ENCODE measurements at places on chromosomes 4 and X.

DNA sequence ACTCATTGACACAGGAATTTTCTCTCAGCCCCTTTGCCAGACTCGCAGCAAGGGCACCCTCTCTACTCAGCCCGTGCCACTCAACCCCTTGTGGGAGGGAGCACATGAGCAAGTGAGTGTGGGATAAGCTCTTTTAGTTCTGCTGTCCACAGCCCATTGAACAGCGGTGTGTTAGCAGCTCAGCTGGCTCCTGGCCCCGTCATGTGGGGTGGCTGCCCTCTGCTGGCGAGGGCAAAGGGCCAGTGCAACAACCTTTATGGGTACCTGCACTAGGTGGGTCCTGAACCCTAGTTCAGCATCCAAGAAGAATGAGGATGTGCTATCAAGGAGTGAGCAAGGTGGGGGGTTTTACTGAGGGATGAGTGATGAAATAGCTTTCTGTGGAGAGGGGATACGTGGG is 85.0 kb upstream of the ZNF81 start:
- DNase-seq, result peak; percentile 47

DNA sequence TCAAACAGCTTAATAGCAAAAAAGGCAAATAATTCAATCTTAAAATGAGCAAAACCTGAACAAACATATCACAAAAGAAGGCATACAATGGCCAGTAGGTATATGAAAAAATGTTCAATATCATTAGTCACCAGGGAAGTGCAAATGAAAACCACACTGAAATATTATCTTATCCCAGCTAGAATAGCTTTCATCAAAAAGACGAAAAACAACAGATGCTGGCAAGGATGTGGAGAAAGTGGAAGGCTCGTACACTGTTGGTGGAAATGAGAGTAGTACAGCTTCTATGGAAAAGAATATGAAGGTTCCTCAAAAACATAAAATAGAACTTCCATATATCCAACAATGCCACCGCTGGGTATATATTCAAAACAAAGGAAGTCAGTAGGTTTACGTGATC is 29.3 kb upstream of the ANXA10 start:
- no peak for DNase-seq

GRCh38 chr4:125123570-125124109 is 191.1 kb upstream of the FAT4 start:
- no peak for DNase-seq

DNA sequence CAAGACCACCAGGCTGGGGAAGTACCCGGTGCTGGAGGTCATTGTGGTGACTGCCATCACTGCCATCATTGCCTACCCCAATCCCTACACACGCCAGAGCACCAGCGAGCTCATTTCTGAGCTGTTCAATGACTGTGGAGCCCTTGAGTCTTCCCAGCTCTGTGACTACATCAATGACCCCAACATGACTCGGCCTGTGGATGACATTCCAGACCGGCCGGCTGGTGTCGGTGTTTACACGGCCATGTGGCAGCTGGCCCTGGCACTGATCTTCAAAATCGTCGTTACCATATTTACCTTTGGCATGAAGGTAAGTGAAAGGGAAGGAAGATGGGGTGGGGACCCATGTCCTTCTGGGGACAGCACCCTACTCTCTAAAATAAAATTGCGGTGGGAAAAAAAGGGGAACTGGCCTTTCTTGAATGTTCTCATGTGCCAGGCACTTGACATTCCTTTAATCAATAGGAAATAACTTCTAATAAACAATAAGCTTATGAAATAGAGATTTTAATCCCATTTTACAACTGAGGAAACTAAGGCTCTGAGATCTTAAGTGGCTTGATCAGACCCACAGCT is 51.6 kb downstream of the CLCN4 start:
- no peak for DNase-seq

GRCh38 chrX:35699642-35700041 is 98.5 kb upstream of the MAGEB16 start:
- DNase-seq, result no peak

DNA sequence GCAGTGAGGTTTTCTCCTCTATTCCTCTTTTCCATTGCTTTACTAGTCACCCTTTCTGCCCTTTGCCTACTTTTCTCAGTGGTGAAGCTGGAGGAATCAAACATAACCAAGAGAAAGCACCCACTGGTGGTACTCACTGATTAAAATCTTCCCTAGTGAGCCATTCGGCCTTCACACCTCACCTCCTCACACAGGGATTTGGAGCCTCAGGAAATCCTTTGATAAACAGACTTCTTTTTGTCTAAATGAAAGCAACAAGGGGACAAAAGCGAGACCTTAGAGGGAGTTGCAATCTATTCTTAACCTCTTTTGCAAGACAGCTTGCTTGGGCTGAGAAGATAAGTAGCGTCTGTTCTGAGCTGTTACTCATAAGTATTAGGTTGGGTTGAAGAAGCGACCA is 572.6 kb downstream of the ZNF674 start:
- no peak for DNase-seq

GRCh38 chr4:138774940-138775339 is 240.6 kb upstream of the NOCT start:
- no peak for DNase-seq

DNA sequence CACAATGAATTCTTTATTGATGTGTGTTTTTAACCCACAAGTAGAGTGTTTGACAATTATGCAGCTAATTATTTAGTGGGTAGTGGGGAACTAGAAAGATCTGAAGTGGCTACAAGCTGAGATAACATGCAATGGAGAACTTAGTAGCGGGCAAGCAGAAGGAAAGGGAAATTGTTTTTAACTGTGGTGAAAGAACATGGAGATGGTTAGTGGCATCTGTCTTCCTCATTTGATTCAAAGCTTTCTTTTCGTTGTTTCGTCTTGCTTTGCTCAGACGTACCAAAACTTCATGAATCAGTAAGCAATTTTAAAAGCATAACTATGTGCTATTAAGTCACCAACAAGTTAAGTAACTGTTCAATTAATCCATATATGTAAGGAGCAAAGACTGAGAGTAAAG is 169.9 kb downstream of the BANK1 start:
- no peak for DNase-seq

GRCh38 chr4:89056953-89057398 is at the start of gene FAM13A:
Gene FAM13A (minus strand): TSS chr4:89057185. CDS start chr4:89056964, 221 bp downstream.
- DNase-seq, result no peak

GRCh38 chr4:58560736-58561135 is 1450.6 kb upstream of the IGFBP7 start:
- no peak for DNase-seq

- no peak for DNase-seq
Observed at GRCh38 chr4:165738571-165738970, 134.5 kb upstream of the TLL1 start.

- DNase-seq, result no peak
Observed at GRCh38 chr4:66639361-66639760, 905.9 kb downstream of the CENPC start.

GRCh38 chr4:174538876-174539250 is 16.6 kb upstream of the HPGD start:
- no peak for DNase-seq

GRCh38 chr4:165872461-165873297 is at the start of gene TLL1:
Gene TLL1 (plus strand): TSS chr4:165873237. CDS start chr4:165873905, 668 bp downstream.
- no peak for DNase-seq

GRCh38 chr4:94833394-94833793 is 75.6 kb downstream of the BMPR1B start:
- DNase-seq, result no peak

GRCh38 chr4:82694046-82694445 is 104.5 kb downstream of the SCD5 start:
- DNase-seq, result no peak

- no peak for DNase-seq
Observed at GRCh38 chrX:156005144-156005543, 7.6 kb downstream of the IL9R start.

DNA sequence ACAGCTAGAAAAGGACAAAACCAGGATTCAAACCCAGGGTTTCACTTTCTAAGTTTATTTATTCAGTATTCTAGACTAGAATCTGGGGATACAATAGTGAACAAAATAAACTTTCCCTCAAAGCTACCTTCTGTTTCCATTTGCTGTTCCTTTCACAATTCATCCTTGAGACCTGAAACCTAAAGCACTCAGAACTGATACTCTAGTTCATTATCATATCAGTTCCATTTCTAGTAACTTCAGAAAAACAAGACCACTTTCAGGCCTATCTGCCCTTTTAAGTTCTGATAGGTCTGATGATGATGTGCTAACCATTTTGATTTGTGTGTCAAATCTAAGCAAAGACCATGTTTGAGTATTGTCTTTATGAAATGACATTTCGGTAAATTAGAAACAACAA is 7.8 kb upstream of the XK start:
- DNase-seq, result no peak

DNA sequence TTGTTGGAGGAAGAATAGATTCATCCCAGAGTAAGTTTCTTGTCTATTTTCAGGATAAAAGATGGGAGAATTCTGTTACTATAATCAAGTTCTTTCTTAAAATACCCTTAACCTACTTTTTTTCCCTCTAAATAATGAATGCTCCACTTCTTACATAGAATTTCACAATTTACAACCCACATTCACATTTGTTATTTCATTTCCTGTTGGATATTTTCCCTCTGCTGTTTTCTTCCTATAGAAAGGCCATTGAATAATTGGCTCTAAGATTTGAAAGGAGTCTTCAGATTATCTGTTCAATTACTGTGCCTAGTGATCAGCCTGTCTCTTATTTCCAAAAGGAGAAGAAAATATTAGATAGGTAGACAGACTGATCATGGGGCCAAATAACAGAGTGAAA is 79.7 kb downstream of the CPE start:
- no peak for DNase-seq

GRCh38 chr4:80586716-80587115 is 251.2 kb downstream of the CFAP299 start:
- DNase-seq, result no peak

- no peak for DNase-seq
Observed at GRCh38 chr4:98448908-98449307, 187.7 kb downstream of the RAP1GDS1 start.

- peak; percentile 78 for DNase-seq
Observed at GRCh38 chrX:12901486-12901885, 4.9 kb upstream of the TLR8 start.

- DNase-seq, result no peak
Observed at GRCh38 chr4:189530848-189531247, 409.8 kb upstream of the FRG1 start.

DNA sequence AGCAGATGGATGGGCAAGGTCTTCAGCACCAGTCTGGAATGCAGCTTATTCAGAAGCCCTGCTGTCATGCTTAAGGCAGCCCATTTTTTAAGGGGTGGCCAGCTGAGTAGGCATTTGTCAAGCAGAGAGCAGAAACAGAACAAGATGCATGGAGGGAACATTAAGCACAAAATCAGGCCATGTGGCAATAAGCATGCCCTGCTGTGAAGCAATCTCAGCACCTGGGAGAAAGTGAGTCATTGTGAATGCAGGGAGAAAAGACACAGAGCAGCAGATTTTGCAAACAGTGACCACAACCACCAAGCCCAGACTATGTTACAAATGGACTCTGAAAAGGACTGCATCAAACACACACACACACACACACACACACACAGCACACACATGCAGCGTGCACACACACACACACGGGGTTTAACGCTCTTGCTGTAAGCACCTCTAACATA is 94.1 kb upstream of the GALNT7 start:
- no peak for DNase-seq

DNA sequence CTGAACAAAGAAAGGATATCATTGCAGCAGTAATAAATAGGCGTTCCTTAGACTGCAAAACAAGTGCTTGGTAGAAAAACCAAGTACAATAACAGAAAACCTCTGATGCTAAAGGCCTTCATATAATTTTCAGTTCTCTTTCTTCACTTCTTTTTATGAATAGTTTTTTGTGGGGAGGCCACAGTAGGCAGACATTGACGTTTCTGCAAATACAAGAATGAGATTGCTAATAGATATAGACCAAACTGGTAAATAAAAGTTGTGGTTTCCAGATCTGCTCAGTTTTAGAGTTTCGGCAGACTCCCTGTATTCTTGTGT is 57.0 kb upstream of the RAP1GDS1 start:
- DNase-seq, result no peak

GRCh38 chrX:17579026-17579425 is 158.3 kb upstream of the SCML1 start:
- DNase-seq, result no peak

DNA sequence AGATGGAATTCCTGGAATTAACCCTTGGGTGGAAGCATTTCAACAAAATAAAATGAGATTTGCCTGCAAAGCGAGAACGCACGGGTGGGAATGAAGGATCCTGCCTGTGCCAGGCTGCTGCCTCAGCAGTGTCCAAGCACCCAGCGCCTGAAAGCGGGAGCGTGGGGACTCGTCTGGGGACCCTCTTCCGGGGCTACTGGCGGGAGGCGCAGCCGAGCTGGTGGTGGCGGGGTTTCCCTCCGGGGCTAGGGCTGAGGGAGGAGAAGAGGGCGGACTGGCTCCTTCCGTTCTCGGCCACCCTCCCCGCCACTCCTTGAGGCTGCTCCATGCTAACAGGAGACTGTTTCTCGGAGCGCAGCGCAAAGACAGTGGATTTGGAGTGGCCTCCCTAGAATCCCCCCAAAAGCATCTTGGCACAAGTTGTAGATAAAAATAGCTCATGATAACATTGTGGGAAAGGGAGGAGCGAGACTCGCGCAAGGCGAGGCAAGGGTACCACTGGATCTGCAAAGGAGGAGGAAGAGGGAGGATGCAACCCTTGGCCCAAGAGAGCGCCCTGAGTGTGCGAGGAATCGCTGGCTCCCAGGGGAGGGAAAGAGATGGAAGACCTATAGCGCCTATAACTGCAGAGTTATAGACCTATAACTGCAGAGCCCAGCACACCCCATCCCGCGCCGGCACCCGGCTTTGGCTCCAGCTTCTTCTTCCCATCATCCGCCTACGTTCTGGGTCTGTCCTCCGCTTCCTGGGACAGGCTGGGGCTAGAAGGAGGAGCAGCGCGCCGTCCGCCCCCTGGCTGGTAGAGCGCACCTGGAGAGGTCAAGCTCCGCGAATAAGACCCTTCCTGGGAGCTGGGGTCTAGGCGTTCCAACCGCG is 1.3 kb downstream of the HS3ST1 start:
- no peak for DNase-seq

- DNase-seq, result no peak
Observed at GRCh38 chr4:6826781-6827508, 44.4 kb downstream of the KIAA0232 start.
